ENCODE measurements at places on chromosomes 4 and X.

DNA sequence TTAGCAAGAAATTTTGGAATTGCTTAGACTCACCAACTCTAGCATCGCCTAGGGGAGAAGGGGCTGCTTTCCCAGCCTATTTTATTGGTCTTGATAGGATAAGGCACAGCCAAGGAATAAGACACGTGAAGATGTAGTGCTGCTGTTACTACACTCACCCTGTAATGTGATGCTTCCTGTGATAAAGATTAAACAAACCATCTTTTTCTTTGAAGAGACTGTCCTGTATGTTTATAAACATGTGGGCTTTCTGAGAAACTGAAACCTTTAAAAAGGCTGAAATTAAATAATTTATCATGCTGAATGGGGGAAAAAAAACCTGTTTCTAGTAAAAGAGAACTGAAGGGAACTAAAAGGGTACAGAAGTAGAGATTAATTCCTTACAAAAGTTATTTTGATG lies 13.2 kb downstream of the TAPT1 start:
- H3K4me1 ChIP-seq: peaks cover 12% of the 10 kb centered on the region
- H3K4me3 ChIP-seq: no peak overlapping the region
- DNase-seq: no peak
- no peaks in the 10 kb centered on the region for H3K27me3 ChIP-seq

DNA sequence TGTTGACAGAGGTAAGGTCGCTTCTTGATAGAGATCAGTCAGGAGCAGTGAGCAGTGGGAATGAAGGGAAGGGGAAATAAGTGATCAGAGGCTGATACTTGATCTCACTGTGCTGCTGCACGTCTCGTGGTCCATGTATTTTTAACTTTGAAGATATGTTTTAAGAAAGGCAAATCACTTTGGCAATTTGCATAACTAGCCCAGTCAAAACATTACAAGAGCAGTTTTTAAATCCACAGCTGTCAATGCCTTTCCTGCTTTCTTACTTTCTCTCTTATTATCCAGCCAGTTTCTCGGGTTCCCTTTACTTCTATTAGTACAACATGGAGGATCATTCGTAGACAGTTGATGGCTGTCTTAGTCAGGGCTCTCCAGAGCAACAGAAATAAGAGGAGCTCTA lies 472.8 kb downstream of the TMA16 start:
- H3K27me3 ChIP-seq: no peaks in the 10 kb centered on the region
- H3K36me3 ChIP-seq: no peaks in the 10 kb centered on the region
- H3K4me1 ChIP-seq: no peaks in the 10 kb centered on the region
- H3K4me3 ChIP-seq: no peak overlapping the region

DNA sequence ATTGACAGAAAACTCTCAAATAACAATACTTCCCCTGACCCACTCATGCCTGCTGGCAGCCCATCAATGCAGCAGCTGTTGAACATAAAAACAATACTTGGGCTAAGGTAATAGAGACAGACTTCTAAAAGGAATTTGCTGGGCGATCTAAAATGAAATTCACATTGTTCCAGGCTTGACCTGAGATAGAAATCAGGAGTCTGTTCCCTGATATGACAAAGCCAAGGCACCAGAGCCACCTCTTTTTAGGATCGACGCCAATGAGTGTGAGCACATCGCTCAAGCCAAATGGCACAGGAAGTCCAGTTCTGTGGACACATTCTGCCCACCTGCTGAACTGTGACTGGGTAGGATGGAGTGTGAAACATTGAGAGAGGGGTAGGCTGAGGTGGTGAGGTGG lies 4.9 kb downstream of the SEPTIN11 start:
- H3K4me3 ChIP-seq: no peak overlapping the region
- peaks cover 13% of the 10 kb centered on the region for H3K4me1 ChIP-seq
- no peak overlapping the region for H3K27ac ChIP-seq
- DNase-seq: no peak
- H3K27me3 ChIP-seq: no peaks in the 10 kb centered on the region

DNA sequence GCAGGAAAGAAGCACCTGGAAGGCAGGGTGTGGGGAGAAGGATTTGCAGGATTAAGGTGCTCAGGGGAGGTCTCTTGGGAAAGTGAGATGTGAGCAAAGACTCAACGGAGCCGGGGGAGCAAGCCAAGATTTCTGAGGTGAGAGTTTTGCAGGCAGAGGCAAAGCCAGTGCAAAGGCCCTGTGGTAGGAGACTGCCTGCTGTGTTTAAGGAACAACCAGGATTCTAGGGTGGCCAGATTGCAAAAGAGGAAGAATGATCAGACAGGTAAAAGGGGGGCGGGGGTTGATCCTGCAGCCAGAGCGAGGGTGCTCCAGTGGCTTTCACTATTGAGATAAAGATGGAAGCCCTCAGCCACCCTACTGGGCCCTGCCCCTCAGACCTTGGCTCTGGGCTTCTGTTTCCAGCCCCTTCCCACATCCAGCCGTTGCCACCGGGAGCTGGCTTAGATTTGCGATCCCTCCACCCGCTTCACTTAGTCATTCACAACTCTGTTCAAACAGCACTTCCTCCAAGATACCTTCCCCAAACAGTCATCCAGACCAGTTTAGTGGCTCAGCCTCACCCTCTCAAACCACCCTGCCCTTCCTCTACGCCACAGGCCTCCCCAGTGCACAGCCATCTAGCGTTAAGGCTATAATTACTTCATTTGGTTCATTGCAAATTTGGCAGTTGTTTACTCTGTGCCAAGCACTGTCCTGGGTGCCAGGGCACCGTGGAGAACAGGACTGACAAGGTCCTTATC lies 23.3 kb upstream of the BCOR start:
- no peaks in the 10 kb centered on the region for H3K36me3 ChIP-seq
- DNase-seq: no peak
- no peak overlapping the region for H3K4me3 ChIP-seq
- no peak overlapping the region for H3K27ac ChIP-seq
- H3K27me3 ChIP-seq: no peaks in the 10 kb centered on the region
- H3K4me1 ChIP-seq: no peaks in the 10 kb centered on the region

DNA sequence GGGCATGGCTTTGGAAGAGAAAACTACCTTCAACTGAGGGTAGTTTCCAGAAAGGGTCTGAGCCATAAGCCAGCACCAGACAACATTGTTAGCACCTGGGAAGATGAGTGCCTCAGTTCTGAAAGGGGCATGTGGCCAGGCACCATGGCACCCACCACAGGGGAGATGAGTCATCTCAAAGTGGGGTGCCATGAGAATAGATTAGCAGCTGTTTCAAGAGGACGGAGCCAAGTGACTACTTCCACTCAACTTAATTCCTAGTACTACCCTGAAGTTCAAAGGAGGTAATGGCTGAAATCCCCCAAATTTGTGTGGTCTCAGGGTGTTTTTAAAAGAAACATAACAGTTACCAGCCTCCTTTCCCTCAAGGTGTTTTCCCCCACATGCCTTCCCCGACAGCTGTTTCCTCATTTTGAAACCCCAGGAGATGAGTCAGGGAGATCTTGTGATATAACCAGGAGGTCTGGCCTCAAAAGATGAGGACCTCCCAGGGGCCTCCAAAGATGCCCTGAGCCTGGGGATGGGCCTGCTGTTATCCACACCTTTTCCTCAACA lies 27.8 kb upstream of the FTHL17 start:
- no peak overlapping the region for H3K4me3 ChIP-seq
- H3K27ac ChIP-seq: no peak overlapping the region
- H3K36me3 ChIP-seq: no peaks in the 10 kb centered on the region

DNA sequence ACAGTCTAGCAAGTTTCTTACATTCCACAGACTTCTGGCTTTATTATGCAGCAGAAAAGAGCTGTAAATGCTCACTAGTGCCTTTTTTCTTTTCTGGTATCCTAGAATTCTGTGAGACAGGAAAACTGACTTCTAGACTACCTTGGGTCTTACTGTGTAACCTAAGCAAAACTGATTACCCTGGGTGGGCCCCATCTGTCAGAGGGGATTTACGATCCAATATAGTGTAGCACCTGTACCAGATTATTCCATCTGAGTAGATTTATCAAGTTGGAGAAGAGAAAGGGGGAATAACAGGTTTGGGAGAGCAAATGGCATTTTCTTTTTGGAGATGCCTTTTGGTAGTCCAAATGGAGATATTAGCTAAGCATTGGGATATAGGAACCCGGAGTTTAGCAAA lies 46.7 kb downstream of the FSTL5 start:
- no peaks in the 10 kb centered on the region for H3K4me1 ChIP-seq
- no peaks in the 10 kb centered on the region for H3K36me3 ChIP-seq
- no peak overlapping the region for H3K27ac ChIP-seq
- H3K4me3 ChIP-seq: no peak overlapping the region

GRCh38 chr4:112142182-112142581 lies 3.1 kb upstream of the FAM241A start:
- H3K27me3 ChIP-seq: no peaks in the 10 kb centered on the region
- no peak overlapping the region for H3K27ac ChIP-seq
- H3K4me3 ChIP-seq: no peak overlapping the region
- peaks cover 5% of the 10 kb centered on the region for H3K4me1 ChIP-seq
- no peak for DNase-seq

DNA sequence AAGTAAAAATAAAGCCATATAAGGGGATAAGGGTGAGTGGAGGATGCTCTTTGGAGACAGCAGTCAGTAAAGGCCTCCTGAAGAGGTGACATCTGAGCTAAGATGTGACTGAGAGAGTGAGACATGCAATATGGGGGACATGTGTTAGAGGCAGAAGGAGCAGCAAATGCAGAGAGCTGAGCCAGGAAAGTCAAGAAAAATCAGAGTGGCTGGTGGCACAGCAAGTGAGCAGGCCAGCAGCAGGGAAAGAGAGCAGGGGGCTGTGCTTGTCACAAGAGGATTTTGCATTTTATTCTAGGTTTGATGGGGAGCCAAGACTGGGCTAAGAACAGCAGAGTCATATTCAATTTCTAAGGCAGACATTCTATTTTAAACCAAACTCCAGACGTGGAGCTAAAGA lies 394.5 kb downstream of the KCNIP4 start:
- no peaks in the 10 kb centered on the region for H3K36me3 ChIP-seq
- H3K27me3 ChIP-seq: no peaks in the 10 kb centered on the region
- no peak overlapping the region for H3K27ac ChIP-seq
- H3K4me3 ChIP-seq: no peak overlapping the region

DNA sequence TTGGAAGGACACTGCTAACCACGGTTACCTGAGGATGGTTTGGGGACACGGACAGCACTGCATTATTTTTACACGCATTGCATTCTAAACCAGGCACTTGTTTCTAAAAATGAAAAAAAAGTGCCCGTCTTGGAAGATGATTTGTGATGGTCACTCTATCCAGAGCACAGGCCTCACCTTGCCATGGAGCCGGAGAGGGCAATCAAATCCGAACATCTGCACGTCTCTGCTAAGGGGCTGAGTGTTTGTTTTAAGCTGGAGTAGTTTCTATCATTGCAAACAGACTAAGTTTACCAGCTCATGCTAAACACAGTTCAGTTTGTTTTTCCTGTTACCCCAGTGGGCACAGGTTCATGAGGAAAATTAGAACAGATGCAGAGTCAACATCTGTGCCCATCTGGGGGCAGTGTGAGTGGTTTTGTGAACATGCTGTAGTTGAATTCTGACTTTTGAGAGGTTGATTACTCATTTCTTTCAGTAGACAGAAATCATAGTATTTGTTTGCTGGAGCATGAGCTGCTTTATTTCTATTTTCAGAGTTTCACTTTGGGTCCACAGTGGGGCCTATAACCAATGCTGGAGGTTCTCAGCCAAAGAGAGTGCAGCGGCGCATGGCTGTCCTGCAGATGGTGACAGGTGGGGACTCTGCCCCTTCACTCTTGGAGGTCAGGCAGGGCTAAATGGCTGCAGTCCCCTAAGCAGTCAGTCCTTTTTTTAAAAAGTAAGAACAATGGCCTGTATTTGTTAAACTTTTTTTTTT lies 65.4 kb upstream of the ENPP6 start:
- peaks cover 19% of the 10 kb centered on the region for H3K4me1 ChIP-seq
- H3K27ac ChIP-seq: no peak overlapping the region
- no peak for DNase-seq

DNA sequence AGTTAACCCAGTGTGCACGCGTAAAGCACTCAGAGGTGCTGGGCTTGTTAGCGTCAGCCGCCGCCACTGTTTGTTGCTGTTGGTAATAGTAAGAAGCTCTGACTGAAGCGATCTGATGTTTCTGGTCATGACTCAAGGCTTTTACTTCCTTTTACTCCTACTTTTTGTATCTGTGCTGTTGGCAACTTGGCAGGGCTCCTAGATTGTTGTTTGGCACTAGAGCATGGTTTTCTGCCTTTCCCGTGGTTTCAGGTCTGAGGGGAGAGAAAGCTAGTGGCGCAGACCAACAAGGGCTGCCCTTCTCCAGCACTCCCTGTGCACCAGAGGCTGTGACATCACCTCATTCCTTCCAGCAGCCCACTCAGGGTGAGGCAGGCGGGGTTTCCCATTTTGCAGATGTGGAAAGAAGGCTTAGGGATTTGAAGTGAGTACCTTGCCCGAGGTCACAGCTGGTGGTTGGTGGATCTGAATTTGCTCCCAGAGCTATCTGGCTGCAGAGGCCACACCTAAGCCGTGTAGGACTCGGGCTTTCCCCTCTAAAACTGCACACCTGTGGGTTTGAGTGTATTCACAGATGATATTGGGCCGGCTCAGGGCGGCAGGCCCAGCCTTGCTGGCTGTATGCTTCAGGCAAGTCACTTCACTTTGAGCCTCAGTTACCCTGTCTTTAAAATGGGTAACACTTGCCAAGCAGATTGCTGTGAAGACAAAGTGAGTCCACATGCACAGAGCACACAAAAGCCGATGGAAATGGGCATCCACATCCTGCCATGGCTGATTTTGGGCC lies 51.2 kb upstream of the TADA2B start:
- H3K27me3 ChIP-seq: no peaks in the 10 kb centered on the region
- no peak overlapping the region for H3K27ac ChIP-seq
- H3K4me3 ChIP-seq: no peak overlapping the region
- DNase-seq: no peak
- H3K36me3 ChIP-seq: peaks cover 29% of the 10 kb centered on the region

GRCh38 chrX:27391623-27392022 lies 71.5 kb downstream of the PPP4R3C start:
- no peak for DNase-seq
- no peaks in the 10 kb centered on the region for H3K4me1 ChIP-seq
- no peaks in the 10 kb centered on the region for H3K36me3 ChIP-seq
- H3K27me3 ChIP-seq: no peaks in the 10 kb centered on the region
- no peak overlapping the region for H3K4me3 ChIP-seq

DNA sequence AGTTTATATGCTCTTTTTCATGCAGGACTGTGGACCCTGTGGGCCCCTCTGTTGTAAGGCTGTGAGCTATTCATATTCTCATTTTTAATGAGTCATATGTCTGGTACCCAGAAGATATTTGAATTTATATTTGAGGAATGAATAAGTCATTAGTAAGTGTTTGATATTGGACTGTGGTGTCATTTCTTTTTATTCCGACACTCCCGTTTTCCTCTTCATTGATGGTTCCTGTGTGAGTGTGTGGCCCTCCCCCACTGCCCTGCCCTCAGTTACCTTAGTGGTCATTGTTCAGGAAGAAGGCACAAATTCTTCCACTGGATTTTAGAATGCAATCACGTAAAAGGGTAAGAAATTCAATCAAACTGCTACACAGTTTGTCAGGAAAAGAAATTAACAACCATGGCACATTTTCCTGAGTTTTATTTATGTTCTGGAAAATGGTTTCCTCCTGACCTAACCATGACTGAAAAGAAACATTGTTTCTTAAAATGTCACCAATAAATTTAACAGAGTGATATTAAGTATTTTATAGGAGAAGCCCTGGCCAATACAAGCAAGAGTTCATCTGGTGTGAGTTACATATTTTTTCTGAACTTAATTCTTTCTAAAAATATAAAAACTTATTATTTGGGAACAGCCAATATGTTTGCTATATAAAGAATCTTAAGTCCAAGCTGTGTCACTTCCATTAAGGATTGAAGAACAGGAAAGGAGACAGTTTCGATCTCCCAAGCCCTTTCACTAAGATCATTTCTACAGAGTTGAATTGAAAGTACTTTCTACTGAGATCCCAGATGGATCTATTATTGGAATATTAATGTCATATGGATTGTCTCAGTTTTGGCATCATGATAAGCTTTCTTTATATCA lies 370.5 kb upstream of the ANXA10 start:
- H3K4me3 ChIP-seq: no peak overlapping the region
- H3K27me3 ChIP-seq: no peaks in the 10 kb centered on the region
- no peaks in the 10 kb centered on the region for H3K36me3 ChIP-seq
- H3K27ac ChIP-seq: no peak overlapping the region

Measured in T-cell (primary cell).